ENCODE measurements at places on chromosomes 5 and 9. TPM values are rescaled to one million over a fixed set of nuclear protein-coding genes. Genes with fewer than 3 reads are reported as not detected.

DNA sequence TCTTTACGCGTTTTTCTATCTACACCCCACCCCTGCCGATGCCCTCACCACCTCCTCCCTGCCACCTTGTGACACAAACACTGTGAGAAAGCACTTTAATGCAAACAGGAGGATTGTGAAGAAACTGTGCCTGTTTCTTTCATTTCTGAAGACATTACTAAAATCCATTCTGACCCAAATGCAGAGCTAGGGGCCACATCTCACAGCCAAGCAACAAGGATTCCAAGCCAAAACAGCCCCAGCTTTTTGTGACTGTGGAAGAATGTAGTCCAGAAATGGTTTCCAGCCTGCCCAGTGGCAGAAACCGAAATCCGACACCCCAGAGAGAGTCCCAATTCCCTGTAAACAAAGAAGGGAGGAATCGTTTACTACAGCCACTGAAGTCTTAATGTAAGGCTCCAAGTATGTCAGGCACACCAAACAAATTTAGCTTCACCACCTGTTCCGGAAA, 190.9 kb downstream of the TTC39B start:
- DNase-seq: no peak
- H3K36me3 ChIP-seq: no peaks in the 10 kb centered on the region
- no peak overlapping the region for H3K4me3 ChIP-seq
- H3K27me3 ChIP-seq: no peaks in the 10 kb centered on the region

DNA sequence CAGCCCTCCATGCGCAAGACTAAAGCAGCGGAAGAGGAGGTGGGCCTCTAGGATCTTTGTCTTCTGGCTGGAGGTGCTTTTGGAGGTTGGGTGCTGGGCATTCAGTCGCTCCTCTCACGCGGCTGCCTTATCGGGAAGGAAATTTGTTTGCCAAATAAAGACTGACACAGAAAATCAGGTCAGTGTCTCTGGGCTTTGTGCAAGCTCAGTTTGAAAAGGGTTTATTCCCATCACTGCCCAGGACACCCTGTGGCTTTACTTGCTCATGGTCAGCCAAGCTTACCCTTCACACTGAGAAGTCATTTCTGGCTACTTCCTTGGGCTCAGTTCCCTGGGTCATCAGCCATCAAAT, 10.5 kb downstream of the SLC2A8 start:
- DNase-seq: no peak
- H3K4me3 ChIP-seq: peak overlapping the region; percentile 49
- H3K27ac ChIP-seq: peak overlapping the region; percentile 19
- no peaks in the 10 kb centered on the region for H3K27me3 ChIP-seq

- no peaks in the 10 kb centered on the region for H3K36me3 ChIP-seq
- peaks cover 10% of the 10 kb centered on the region for H3K4me1 ChIP-seq
- H3K27me3 ChIP-seq: peaks cover 8% of the 10 kb centered on the region
- H3K27ac ChIP-seq: no peak overlapping the region
- no peak overlapping the region for H3K4me3 ChIP-seq
These were observed 38.3 kb upstream of the ADRA1B start for GRCh38 chr5:159877894-159878448.

GRCh38 chr5:43680286-43680685, 77.3 kb downstream of the NNT start:
- H3K27ac ChIP-seq: no peak overlapping the region
- no peak overlapping the region for H3K4me3 ChIP-seq
- peaks cover 10% of the 10 kb centered on the region for H3K36me3 ChIP-seq
- H3K4me1 ChIP-seq: peaks cover 3% of the 10 kb centered on the region

DNA sequence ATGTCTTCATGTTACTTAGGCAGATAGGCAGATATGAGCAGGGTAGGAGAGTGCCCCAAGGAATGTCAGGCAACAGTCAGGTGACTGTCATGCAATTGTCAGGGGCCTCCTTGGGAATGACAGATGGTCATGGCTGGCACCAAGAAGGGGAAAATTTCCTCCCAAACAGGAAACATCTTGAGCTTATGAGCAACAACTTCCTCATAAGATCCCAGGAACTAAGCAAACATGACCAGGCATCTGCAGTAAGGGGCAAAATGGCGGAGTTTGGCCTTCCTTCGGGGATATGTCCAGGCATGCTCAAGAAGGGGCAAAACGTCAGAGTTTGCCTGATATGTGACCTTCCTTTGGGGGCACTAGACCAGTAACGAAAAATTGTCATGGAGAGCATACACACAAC, 591.8 kb downstream of the PDE4D start:
- H3K4me3 ChIP-seq: no peak overlapping the region
- H3K27ac ChIP-seq: no peak overlapping the region
- DNase-seq: no peak
- H3K27me3 ChIP-seq: no peaks in the 10 kb centered on the region
- H3K36me3 ChIP-seq: peaks cover 13% of the 10 kb centered on the region
- H3K4me1 ChIP-seq: peaks cover 16% of the 10 kb centered on the region

DNA sequence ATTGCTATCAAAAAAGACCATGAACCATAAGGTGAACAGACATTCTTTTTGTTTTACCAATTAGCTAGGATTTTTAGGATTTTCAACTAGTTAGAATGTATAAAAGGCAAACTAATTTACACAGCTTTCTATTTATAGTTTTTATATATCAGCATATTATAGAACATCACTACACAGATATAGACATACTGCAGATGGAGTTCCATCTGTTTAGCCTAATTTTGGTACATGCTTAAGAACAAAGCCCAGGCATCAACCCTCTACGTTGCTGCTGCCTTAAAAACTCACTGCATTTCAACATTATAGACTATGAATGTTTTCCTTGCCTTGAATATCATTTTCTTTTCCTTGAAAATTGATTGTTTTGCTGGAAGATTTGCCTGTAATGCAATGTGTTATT, 2227.5 kb upstream of the C9orf72 start:
- no peaks in the 10 kb centered on the region for H3K4me1 ChIP-seq
- no peaks in the 10 kb centered on the region for H3K27me3 ChIP-seq
- no peak for DNase-seq
- H3K4me3 ChIP-seq: no peak overlapping the region
- H3K36me3 ChIP-seq: no peaks in the 10 kb centered on the region

- H3K4me1 ChIP-seq: peaks cover 29% of the 10 kb centered on the region
- no peak overlapping the region for H3K4me3 ChIP-seq
- no peak for DNase-seq
- H3K36me3 ChIP-seq: no peaks in the 10 kb centered on the region
These were observed 69.7 kb downstream of the EFNA5 start for GRCh38 chr5:107601076-107601475.

DNA sequence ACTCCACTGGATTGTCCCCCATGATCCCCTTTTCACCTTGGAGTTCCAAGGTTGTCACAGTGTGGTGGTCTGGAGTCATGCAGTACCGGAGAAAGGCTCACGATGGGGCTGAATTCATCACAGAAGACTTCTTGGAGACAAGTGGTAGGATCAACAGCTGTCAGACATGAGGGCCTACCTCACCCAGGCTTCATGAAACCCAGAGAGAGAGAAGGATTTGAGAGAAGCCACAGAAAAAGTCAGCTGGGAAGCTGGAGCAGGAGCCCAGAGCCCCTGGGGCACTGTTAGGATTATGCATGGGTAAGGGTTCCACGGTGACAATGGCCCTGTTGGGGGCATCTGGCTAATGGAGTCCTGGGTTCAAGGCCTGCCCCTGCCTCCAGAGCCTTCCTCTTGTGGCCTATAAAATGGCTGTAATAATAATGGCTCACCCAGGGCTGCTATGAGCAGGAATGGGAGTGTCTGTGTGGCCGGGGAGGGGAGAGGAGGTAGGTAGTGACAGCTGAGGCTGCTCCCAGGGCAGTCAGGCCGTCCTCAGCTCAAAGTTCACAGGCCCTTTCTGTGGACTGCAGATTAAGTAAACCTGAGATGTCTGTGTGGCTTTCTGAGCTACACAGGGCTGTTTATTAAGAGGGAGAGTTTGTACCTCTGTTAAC, 910 bp downstream of the TRIM14 start:
- no peak for DNase-seq
- peaks cover 21% of the 10 kb centered on the region for H3K27me3 ChIP-seq
- H3K4me1 ChIP-seq: peaks cover 9% of the 10 kb centered on the region

GRCh38 chr5:141431286-141431685, 979 bp downstream of the PCDHGA12 start:
- no peaks in the 10 kb centered on the region for H3K4me1 ChIP-seq
- H3K36me3 ChIP-seq: peaks cover 77% of the 10 kb centered on the region
- H3K27ac ChIP-seq: no peak overlapping the region
- no peak for DNase-seq
- H3K4me3 ChIP-seq: no peak overlapping the region

- no peak overlapping the region for H3K4me3 ChIP-seq
- no peaks in the 10 kb centered on the region for H3K27me3 ChIP-seq
- no peaks in the 10 kb centered on the region for H3K4me1 ChIP-seq
- no peaks in the 10 kb centered on the region for H3K36me3 ChIP-seq
- no peak overlapping the region for H3K27ac ChIP-seq
- no peak for DNase-seq
These were observed 46.5 kb upstream of the FOXI1 start for GRCh38 chr5:170059221-170059620.

GRCh38 chr9:70147196-70147595, 103.5 kb downstream of the MAMDC2 start:
- H3K4me1 ChIP-seq: no peaks in the 10 kb centered on the region
- H3K27ac ChIP-seq: no peak overlapping the region
- no peaks in the 10 kb centered on the region for H3K36me3 ChIP-seq
- H3K27me3 ChIP-seq: no peaks in the 10 kb centered on the region
- H3K4me3 ChIP-seq: no peak overlapping the region

DNA sequence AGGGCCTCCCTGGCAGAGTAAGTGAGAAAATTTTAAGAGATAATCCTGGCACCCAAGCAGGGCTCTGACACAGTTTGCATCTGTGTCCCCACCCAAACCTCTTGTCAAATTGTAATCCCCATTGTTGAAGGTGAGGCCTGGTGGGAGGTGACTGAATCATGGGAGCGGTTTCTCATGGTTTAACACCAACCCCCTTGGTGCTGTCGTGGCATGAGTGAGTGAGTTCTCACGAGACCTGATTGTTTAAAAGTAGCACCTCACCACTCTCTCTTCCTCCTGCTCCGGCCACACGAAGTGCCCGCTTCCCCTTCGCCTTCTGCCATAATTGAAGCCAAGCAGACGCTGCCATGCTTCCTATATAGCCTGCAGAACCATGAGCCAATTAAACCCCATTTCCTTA, 80.1 kb downstream of the FBXW11 start:
- DNase-seq: no peak
- no peak overlapping the region for H3K4me3 ChIP-seq
- H3K27ac ChIP-seq: peak overlapping the region; percentile 51
- peaks cover 6% of the 10 kb centered on the region for H3K4me1 ChIP-seq

DNA sequence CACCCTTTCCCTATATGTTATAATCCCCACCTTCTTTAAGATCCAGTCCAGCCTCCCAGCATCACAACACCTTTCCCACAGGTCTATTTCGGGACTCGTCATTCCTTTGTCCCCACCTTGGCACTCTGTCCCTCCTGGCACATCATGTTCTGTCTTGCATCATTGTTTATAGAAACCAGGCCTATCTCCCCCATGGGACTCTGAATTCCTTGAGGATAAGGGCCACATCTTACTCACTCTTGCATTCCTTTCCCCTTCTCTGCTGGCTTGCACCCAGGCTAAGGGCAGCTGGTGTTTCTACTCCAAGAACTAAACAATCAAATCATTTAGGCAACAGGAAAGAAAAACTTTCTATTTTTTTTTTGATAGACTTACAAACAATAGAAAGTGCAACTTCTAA, 205.7 kb downstream of the AGTPBP1 start:
- no peaks in the 10 kb centered on the region for H3K4me1 ChIP-seq
- no peaks in the 10 kb centered on the region for H3K27me3 ChIP-seq
- peak overlapping the region; percentile 38 for H3K27ac ChIP-seq
- no peak overlapping the region for H3K4me3 ChIP-seq

TYRP1 gene
- total RNA-seq: not detected

SLC34A1 gene
- 0.16 TPM for total RNA-seq

CTXN3 gene
- total RNA-seq: not detected

PCDHA4 gene
- 9.0 TPM for total RNA-seq

NPDC1 gene
- total RNA-seq: 61.1 TPM

AIF1L gene
- total RNA-seq: 118 TPM

Measured in neural crest cell (in vitro differentiated cells).